ENCODE measurements at places on chromosomes 12 and 14.
A peak's percentile ranks its signal among the peaks of the same experiment; 100 is the strongest.

- DNase-seq: no peak
These were observed 6.4 kb upstream of the CD27 start for GRCh38 chr12:6438345-6438744.

DNA sequence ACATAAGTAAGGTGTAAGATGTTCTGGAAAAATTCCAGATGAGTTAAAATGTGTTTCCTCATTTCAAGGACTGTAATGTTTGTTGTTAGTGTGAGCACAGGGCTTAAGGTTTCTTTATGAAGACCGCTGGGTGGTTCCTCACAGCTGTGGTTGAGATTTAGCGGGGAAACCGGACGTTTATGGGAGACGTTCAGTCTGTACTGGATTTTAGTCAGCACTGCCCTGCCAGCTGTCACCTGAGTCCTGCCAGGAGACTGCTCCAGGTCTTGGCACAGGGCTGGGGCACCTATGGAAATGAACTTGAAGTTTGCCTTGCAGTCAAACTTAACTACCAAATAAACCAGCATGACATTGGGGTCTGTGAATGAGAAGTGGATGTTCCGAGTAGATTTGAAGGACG is 555.2 kb downstream of the DIO2 start:
- DNase-seq: no peak

GRCh38 chr14:58238252-58239243 is 6.1 kb upstream of the PSMA3 start:
- DNase-seq: no peak

- DNase-seq: no peak
These were observed 126.1 kb downstream of the GCH1 start for GRCh38 chr14:54776361-54777001.

DNA sequence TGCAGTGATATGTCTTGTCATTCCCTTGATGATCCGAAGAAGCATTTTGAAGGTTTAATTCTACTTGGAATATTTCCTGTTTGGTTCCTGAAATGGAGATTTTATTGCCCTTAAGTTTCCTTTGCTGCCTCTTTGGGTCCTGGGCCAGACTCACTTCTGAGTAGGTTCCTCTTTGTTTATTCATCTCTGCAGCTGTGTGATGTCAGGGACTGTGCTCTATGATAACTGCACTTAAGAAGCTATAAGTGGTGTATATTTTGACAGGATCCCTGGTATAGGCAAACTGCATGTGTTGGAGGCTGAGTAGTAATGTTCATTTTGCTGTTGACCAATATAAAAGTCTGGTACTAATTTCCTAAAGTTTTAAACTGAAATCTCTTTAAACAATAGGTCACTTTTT is at the start of gene KLRC4:
KLRC4 (minus strand) TSS at position 366 of the 400 bp plus-strand sequence; CDS start at position 184, 182 bp downstream.
- peak; percentile 61 for DNase-seq

GRCh38 chr14:99704037-99704436 is 19.9 kb downstream of the CYP46A1 start:
- no peak for DNase-seq

DNA sequence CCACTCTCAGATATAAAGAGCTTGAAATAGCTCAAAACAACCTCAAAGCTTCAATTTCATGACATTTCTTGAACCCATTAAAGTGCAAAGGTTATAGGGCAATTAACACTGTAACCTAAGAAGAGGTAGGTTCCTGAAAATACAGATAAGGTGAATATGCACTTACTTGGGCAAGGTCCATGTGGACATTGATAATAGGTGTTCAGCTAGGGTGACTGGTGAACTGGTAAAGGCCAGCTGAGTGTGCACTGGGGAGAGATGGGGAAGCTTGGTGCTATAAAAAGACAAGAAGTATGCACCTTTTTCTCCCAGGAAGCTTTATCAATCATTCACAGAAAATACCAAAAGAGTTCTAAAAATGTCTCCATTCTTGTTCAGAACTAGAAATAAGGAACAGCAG is 418.6 kb downstream of the SLC16A7 start:
- DNase-seq: no peak

- DNase-seq: no peak
These were observed 113.3 kb upstream of the SOX5 start for GRCh38 chr12:24062642-24063245.

DNA sequence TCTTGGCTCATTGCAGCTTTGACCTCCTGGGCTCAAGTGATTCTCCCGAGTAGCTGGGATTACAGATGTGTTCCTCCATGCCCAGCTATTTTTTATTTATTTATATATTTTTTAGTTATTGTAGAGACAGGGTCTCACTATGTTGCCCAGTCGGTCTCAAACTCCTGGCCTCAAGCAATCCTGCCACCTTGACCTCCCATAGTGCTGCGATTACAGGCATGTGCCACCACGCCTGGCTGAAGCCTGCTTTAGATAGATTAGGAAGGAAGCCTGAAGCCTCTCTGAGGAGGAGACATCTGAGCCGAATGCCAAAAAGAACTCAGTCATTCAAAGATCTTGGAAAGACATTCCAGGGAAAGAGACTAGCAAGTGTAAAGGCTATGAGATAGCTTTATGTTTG is 10.2 kb downstream of the INHBC start:
- DNase-seq: no peak

DNA sequence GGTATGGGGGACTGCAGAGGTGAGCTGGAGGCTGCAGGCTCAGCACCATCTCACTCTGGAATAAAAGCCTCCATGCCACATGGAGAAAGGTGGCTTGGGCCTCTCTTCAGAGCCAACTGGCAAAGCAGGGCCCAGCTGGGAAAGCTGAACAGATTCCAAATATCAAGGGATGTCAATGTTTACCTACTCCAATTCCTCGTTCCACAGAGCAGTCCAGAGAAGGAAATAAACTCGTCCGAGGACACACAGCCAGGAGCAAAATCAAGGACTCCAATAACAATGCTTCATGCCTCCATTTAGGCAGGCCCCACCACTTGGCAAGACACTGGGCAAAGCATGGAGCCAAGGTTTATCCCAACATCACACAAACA is 36.3 kb upstream of the PNMA1 start:
- no peak for DNase-seq

DNA sequence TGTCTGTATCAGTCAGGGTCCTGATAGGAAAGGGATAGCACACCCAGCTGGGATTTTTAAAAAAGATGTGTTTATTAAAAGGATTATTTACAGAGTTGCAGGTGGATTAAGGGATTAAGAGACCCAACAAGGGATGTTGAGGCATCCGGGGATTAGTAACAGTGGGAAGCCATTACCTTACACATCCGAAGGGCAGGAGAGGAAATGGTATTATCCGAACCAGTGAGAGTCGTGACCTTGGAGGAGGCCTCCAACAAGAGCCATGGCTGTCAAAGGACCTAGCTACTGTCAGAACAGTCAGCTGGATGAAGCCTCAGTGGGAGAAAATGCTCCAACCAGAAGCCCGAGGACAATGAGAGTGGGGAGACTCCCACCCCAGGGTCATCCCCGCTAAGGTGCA is 146.3 kb upstream of the KRAS start:
- no peak for DNase-seq

- no peak for DNase-seq
These were observed 13.4 kb downstream of the DDX51 start for GRCh38 chr12:132130690-132131089.

GRCh38 chr12:66500841-66501240 is 178.0 kb downstream of the GRIP1 start:
- DNase-seq: no peak

DNA sequence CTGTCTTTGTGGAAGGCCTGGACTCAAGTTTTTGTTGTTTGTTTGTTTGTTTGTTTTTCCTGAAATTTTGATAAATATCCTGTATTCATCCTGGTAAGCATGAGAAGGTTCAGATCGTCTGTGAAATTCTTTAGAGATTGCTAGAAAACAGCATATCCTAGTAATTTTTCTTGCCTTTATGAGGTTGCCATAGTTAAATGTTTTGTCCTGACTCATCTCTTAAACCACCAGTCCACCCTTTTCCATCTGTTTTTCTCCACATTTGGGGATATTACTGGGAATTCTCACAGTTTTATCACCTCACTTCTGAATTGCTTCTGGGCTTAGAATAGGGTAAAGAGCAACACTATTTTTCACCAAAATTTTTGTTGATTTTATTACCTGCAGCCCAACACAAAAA is 248.3 kb downstream of the FBXL14 start:
- DNase-seq: no peak

DNA sequence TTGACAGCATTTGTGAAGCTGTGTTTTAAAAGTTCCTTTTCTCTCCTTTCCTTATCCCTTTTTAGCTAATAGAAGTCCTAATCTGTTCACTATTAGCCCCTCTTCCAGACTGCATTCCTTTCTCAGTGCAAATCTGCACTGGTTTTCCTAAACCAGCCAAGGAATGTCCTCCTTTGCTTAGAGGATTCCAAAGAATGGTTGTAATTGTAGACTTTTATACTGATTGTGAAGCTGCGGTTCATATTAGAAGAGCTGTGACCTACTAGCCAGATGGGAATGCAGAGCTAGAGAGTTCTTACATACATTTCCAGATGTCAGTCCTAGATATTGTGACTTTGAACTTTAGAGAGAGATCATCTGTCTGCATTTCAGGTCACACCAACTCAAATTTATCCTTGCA is 79.8 kb downstream of the MYRFL start:
- no peak for DNase-seq

GRCh38 chr14:102786768-102787167 is 9.5 kb downstream of the TRAF3 start:
- no peak for DNase-seq

- no peak for DNase-seq
These were observed 86.5 kb downstream of the LRIG3 start for GRCh38 chr12:58833853-58834252.

DNA sequence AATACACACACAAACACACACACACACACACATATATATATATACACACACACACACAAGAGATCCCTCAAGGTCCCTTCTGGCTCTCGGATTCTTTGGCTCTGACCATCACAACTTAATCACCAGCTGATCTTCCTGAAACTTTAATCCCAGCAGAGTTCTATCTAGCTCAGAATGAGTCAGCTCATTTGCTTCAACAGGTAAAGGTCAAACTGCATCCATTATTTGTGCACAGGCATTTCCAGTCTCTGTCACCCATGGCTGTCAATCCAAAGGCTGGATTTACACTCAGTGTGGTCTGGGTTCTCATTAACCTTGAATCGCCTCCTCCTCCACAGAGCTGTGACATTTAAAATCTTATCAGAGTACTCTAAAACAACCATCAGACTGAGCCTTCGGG is 113.3 kb upstream of the TMPO start:
- no peak for DNase-seq

GRCh38 chr12:88111074-88111652 is 30.7 kb downstream of the CEP290 start:
- DNase-seq: peak; percentile 24

DNA sequence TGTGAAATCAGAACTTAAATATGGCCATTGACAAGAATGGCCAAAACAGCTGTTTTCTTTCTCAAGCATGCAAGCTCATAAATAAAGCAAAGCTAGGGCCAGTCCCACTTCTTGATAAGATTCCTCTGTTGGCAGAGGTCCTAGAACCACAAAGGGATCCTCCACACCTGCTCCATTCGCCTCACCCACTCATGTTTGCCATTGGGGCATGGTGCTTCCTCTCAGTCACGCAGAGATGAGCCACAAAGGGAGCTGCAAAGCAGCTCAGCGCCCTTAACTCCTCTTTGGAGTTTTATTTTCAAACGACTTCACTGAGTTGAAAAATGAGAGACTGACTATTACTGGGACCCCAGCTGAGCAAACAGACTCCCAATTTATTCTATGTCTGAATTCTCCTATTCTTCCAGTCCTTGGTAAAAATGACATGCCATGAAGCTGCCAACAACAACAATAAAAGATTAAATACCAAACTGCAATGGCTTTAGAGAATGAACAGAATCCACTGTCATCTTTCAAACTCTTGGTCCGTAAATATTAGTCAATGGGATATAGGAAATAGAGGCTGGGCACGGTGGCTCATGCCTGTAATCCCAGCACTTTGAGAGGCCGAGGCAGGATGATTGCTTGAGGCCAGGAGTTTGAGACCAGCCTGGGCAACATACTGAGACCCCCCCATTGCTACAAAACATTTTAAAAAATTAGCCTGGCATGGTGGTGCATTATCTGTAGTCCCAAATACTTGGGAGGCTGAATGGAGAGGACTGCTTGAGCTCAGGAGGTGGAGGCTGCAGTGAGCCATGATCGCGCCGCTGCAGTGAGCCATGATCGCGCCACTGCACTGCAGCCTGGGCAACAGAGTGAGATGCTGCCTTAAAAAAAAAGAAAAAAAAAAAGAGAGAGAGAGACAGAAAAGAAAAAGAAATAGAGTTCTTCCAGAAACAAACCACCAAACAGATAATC is 16.4 kb downstream of the MANSC1 start:
- no peak for DNase-seq

DNA sequence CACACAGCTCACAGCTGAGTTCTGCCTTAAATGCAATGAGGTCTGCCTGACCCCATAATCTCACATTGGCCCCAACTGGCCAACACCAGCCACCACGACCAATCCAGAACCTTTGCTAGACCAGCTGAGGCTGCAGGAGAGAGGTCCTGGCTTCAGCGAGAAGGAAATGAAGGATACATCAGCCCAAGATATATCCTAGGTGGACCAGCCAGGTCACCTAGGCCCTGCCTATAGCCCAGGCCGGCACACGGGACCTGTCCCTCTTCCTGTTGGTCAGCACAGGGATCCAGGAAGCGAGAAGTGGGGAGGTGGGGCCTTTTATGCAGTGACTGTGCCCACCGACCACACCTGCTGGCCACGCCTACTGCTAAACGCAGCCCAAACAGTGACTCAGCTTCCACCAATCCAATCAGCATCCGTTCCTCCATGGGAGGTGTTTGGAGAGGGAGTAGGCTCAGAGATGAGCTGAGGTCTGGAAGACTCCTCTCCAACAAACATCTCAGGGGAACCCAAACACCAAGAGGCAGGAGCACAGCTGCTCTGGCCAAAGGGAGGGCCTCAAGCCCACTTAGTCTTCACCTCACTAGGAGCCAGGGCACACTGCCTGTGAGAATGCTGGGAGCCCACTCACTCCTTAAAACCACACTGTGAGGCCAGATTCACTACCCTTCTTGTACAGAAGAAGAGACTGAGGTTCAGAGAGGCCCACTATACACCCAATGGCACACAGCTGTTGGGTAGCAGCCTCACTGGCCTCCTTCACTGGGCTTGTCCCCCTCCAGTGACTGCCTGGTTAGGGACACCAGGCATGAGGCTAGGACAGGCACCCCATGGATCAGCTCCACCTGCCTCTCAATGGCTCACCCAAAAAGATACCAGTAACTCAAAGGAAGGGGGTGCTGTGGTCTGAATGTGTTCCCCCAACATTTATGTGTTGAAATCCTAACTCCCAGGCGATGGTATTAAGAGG is 51.3 kb upstream of the PPP2R5C start:
- no peak for DNase-seq

- DNase-seq: no peak
These were observed 1.5 kb upstream of the OTX2 start for GRCh38 chr14:56811593-56812363.

DNA sequence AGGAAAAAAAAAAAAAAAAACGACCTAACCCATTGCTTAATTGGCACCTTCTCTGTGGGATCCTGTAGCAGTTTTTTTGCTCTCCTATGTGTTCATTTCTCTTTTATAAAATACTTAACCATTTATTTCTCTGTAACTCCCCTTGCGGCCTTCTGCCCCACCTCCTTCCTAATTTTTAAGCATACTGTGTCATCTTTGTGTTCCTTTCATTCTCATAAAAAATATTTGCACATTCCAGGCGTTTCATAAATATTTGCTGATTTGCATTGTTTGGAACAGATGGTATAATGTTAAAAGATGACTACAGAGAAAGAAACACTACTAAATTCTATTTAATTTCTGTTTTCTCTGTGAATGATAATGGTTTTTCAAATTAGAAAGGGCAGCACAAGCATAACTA is 77.9 kb downstream of the NPAS3 start:
- no peak for DNase-seq

- no peak for DNase-seq
These were observed 92.4 kb upstream of the TMEM260 start for GRCh38 chr14:56487090-56487667.

- DNase-seq: peak; percentile 29
These were observed 75.3 kb upstream of the FAR2 start for GRCh38 chr12:29073631-29074239.

Data from smooth muscle cell of the brain vasculature (primary cell).